ENCODE measurements at places on chromosomes 4 and X.

GRCh38 chr4:168551945-168552695 is 55.3 kb downstream of the PALLD start:
- DNase-seq = no peak

DNA sequence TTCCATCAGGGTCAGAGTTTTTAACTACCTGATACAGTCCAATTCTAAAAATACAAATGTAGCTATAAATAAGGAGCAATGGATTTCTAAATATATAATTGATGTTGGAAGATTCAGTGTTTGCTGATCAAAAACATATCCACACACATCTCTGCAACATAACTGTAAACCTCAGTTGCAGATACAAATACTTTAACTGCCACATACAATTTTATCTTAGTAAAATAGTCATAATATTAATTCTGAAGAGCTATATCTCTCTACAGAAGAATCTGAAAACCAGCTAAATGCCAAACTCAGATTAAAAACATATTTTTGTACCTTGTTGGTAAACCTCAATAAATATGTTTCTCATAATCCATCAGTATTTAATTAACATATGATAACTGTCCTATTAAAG is 674.3 kb upstream of the INTU start:
- no peak for DNase-seq

DNA sequence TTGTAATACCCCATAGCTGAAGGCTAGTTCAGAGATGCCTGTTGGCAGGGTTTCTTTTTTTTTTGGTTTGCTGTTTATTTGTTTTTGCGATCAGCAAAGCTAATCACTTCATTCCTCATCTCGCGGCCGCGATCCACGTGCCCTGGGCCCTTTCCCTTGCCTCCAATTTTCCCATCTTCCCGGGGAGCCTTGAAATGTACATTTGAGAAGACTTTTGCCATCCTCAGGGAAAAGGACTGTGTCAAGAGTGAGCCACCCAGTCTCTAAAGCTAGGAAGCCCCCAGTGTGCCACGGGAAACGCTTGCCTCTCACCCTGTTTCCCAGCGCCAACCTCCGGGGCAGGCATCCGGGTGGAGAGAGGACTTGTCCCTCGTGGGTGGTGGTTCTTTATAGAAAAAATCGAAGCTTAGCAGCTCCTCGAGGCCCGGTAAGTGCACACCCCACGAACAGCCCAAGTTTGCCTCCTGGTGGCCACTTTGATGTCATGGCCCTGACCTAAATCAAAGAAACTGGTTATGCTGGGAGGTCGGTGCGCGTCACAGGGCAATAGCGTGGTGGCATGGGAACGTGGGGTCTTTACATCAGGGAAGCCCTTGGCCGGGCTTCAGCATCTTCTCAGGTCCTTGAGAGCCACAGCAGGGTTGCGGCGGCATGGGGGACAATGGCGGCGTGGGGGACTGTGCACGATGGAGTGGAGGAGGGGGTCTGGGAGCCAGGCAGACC is 42.0 kb downstream of the MAP7D3 start:
- no peak for DNase-seq

DNA sequence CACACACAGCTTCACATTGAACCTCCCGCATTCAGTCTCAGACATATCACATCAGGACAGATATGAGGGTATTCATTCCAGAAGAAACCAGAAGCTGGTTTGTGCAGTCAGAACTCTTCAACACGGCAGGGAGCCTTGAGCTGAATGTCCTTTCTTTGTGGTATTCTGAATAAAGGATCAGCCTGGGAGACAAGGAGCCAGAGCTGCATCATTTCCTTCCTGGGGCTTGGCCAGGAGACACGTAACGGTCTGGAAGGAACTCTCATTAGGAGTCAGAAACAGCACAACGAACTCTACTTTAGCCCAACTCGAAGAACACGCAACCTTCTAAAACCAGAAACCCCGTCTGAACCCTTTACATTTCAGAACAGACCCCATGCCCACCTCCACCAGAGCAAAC is 46.4 kb downstream of the KDR start:
- no peak for DNase-seq

DNA sequence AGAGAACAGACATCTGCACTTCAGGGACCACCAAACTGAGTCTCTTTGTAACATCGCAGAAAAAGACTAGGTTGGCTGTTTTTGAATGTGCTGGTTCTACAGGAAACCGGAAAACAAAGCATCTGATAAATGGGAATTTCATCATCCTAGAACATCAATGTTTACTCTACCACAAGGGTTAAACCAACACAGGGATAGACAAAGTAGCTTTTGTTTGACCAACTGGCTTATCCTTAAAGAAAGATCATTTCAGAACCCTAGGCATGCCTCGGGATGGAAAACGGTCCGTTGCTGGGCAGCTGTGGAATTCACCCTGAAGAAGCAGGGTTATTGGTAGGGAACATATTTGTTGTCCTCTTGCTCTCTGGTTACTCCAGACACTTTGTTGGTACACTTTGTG is 2355.5 kb upstream of the AGA start:
- no peak for DNase-seq

- DNase-seq = no peak
Observed at GRCh38 chr4:40314951-40315350, 20.2 kb upstream of the CHRNA9 start.

DNA sequence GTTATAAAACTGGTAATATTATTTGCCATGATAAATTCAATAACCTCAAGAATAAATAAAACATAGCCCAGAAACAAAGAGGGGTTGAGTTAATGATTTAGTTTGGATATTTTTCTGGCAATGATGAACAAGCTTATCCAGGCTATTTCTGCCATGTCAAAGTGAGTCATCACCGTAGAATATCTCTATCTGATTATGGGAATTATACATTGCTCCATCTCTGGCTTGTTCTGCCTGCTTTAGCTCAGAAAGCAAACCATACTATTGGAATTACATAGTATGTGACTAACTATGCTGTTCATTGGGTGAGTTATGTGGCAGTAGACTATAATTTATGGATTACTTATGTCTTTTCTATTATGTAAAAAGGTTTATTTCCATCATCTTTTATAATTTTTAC is 680.1 kb upstream of the AADAT start:
- no peak for DNase-seq

- no peak for DNase-seq
Observed at GRCh38 chr4:178185517-178185916, 743.3 kb upstream of the AGA start.

GRCh38 chr4:25236971-25237370 is 3.1 kb downstream of the PI4K2B start:
- no peak for DNase-seq

DNA sequence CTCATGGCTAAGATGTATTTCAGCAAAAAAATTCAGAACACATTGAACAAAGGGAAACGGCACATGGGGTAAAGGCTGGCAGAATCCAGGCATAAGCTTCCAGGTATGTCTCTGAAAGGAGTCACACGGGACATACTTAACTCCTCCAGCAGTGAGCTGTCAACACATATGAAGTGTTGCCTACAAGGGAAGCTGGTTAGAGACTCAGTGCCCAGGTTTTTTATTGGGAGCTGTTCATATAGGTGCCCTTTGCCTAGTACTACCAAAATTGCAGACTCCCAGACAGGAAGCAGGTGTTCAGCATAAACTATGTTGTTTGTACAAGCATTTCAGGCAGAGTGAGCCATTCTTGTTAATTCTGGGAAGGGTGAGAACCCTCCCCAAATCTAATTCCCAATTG is 77.4 kb upstream of the PUDP start:
- DNase-seq = no peak

DNA sequence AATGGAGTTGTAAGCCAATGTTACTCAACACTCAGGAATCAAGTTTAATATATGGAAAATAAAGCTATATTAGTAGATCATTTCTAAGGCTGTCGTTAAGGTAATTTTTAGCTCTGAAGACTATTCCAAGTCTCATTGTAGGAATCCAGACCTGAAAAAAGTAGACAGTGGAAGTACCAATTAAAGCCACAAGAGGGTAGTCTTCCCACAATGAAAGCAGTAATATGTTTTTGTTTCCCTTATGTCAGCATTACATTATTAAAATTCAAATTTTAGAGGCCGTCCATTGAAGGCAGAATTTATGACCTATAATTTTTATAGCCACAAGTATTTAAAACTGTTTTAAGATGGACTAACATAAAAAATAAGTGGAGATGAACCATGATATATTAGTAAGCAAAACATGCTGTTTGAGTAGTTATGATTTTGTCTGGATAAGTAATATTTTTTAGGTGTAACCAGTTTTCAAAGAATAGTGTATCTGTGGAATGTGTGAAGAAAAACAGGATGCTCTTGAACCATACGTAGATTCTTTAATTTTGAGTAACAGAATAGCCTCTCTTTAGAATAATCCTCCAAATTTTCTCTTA is 372.6 kb upstream of the TECRL start:
- no peak for DNase-seq

DNA sequence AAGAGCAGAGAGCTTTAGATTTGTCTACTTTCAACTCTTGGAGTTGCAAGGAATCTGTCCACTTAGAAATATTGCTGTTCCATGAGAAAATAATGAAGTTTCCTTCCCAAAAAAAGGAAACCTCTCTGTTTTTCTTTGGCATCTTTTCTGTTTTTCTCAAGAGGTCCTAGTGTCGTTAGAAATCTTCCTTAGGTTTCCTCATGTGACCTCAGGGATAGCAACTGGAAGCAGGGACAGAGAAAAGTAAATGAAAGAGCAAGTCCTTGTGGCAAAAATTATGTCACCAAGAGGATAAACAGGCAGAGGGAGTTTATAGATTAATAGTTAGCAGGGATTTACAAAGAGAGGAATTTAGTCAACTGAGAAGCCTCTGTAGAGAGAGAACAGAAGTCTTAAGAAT is 478.4 kb upstream of the ADGRL3 start:
- no peak for DNase-seq

DNA sequence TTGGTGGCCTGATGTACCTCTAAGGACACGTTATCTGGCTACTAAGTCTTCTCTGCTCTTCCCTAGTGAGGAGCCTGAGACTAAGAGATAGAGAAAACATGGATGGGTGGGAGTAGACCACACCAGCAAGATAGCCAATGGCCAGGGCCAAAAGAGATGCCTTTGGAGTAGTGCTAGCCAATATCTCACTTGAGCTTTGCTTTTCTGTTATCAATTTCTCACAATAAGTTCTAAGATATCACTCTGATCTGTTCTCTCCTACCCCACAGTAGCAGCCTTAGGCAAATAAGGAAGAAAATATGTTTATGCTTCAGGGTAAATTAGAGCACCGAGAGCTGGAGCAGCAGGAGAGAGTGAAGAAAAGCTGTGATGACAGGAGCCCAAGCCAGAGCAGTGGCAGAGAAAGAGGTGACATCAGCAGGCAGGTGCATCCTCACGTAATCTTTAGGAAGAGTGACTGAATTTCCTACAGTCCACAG is 343.9 kb upstream of the NOCT start:
- DNase-seq = no peak

- no peak for DNase-seq
Observed at GRCh38 chr4:166435449-166435848, 562.4 kb downstream of the TLL1 start.

DNA sequence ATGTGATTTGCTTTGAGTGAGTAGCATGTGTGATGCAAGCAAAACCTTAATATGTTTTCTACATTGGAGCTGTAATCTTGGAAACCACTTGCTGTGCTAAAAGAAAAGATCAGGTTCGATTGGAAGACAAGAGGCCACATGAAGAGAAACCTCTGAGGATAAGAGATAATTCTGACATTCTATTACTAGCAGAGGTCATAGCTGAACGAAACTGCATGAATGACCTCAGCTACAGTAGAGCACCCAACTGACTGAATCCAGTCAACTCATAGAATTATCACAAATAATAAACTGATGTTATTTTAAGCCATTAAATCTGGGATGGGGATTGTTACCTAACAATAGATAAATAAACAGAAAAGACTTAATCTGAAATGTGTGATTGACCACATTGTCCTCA is 147.1 kb downstream of the CAMK2D start:
- DNase-seq = no peak

DNA sequence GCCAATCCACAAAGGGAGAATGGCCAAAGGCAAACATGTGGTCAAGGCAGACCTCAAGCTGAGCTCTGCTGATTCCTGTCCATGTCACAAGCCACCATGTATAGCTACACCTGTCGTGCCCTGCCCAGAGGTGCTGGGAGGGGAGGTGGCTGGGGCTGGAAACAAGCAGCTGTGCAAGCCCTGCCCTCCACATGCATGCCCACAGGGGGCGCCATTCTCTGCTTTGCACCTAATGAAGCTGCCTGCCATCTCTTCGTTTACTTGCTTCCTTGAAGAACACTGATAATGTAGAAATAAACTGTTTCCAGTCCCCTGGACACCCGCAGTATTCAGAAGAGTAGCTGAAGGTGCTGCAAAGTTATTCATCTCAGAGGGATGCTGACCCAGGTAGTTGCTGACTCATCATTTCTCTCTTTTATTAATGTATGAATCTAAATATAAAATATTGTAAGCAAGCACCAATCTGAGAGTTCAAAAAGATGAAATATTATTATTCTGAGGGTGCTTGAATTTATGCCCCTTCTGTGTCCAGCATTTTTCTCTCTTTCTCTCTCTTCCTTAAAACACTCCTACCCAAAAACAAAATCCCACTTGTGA is 278.6 kb downstream of the ADGRA3 start:
- no peak for DNase-seq

- no peak for DNase-seq
Observed at GRCh38 chr4:81038636-81039350, 8.3 kb downstream of the BMP3 start.

DNA sequence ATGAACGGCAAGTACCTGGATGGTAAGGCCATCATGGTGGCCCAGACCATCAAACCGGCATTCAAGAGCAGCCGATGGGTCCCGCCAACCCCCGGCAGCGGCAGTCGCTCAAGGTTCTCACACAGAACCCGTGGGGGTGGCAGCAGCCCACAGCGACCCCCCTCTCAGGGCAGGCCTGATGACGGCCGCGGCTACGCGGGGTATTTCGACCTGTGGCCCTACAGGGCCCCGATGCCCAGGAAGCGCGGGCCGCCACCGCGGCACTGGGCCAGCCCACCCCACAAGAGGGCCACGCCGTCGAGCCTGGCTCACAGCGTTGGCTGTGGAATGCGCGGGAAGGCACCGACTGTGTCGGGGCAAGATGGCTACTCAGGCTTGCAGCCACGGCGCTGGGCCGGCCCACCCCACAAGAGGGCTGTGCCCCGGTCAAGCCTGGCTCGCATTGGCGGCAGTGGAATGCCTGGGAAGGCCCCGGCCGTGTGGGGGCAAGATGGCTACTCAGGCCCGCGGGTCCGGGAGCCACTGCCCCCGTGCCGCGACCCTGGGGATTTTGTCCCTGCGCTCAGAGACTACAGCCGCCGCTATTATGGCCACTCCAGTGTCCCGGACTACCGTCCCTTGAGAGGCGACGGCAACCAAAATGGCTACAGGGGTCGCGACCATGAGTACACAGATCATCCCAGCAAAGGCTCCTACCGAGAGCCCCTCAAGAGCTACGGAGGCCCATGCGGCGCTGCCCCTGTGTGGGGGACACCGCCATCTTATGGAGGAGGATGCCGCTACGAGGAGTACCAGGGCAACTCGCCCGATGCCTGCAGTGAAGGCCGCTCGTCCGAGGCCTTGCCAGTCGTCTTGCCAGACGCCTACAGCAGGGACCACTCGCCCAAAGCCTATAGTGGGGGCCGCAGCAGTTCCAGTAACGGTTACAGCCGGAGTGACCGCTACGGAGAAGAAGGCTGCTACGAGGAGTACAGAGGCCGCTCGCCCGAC is 731 bp downstream of the RBMXL3 start:
- DNase-seq = no peak
